ENCODE measurements at places on chromosomes 3 and 15.

GRCh38 chr15:90099072-90099867, 3.0 kb downstream of the IDH2 start:
- no peak for DNase-seq

DNA sequence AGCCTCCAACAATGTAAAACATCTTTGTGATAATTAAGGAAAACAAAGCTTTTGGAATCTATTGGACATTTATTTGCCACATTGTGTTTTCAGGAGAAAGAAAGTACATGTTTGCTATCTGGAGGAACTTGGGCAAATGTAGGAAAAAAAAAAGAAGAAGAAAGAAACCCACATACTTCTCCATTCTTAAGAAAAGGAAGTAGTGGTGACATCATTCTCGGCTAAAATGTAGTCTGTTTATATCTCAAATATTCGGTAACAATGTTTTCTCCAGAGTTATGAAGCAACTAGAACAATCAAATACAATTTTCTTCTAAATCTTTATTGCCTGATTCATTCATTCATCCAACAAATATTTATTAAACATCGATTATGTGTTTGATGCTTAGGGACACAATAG, 2.3 kb upstream of the TGFBR2 start:
- no peak for DNase-seq

- no peak for DNase-seq
Measured at GRCh38 chr3:175434561-175434960, 575.4 kb downstream of the NAALADL2 start.

DNA sequence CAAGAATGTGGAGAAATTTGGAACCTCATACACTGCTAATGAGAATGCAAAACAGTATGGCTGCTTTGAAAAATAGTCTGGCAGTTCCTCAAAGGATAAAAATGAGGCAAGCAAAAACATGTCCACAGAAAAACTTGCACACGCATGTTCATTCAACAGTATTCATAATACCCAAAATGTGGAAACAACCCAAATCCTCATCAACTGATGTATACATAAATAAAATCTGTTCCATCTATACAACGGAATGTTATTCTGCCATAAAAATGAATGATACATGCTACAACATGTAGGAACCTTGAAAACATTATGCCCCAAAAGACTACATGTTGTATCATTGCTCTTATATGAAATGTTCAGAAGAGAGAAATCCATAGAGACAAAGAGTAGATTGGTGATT, 36.4 kb upstream of the OXTR start:
- DNase-seq, result no peak

- DNase-seq, result no peak
Measured at GRCh38 chr3:27324686-27325085, 44.5 kb downstream of the NEK10 start.

DNA sequence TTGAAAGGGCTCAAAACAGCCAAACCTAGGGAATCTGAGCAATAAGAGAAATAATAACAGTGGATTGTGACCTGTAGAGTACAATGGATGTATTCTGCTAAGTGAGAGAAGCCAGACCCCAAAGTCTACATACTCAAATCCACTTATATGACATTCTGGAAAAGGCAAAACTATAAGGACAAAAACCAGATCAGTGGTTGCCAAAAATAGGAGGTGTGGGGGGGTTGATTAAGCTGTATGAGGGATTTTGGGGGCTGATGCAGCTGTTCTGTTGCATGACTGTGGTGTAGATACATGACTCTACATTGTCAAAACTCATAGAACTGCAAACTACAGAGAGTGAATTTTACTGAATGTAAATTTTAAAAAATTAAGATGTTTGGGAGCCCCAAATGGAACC, 20.1 kb upstream of the CGNL1 start:
- no peak for DNase-seq

GRCh38 chr15:43505738-43506137, 11.7 kb upstream of the MAP1A start:
- DNase-seq, result no peak

DNA sequence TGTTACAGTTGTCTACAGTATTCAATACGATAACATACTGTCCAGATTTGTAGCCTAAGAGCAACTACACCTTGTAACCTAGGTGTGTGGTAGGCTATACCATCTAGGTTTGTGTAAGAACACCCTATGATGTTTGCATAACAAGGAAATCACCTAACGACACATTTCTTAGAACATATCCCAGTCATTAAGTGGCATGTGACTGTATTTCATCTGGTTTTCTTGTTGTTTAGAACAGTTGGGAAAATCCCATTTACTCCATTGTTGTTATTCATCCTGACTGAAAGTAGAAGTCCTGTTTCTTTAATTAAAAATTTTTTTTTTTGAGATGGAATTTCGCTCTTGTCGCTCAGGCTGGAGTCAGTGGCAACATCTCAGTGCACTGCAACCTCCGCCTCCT, 31.3 kb downstream of the LRRC28 start:
- DNase-seq, result no peak

GRCh38 chr3:108894981-108895380, 58.7 kb downstream of the GUCA1C start:
- no peak for DNase-seq

DNA sequence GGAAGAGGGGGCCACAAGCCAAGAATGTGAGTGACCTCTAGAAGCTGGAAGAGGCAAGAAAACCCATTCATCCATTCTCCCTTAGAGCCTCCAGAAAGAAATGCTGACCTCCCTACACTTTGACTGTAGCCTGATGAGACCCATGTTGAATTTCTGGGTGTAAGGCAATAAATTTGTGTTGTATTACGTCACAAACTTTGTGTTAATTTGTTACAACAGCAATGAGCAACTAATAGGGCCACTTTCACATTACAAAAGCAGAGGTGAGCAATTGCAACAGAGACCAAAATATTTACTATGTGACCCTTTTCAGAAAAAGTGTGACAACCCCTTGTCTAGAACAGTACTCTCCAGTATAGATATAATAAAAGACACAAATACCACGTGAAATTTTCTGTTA, 101.2 kb downstream of the NTRK3 start:
- DNase-seq, result no peak

- DNase-seq, result no peak
Measured at GRCh38 chr15:59388670-59389069, 16.0 kb upstream of the MYO1E start.

- DNase-seq, result no peak
Measured at GRCh38 chr3:121961283-121961682, 60.8 kb downstream of the ILDR1 start.

DNA sequence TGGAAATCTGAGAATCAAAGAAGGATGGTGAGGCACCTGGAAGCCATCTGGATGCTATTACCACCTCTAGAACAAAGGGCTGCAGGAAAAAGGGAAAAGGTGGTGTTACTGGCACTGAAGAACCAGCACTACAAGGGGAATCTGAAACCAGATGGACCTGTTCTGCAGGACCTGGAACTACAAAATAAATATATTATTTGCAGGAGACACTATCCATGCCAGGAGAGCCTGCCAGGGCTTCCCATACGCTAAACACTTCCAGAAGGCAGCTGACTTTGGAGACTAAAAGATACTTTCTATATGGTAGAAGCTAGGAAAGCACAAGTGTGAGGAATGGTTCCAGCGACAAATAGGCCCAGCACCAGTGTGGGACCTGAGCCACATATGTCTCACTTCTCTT, 83.4 kb upstream of the POU1F1 start:
- DNase-seq, result no peak

- DNase-seq, result no peak
Measured at GRCh38 chr3:140470211-140470610, 207.7 kb upstream of the TRIM42 start.

DNA sequence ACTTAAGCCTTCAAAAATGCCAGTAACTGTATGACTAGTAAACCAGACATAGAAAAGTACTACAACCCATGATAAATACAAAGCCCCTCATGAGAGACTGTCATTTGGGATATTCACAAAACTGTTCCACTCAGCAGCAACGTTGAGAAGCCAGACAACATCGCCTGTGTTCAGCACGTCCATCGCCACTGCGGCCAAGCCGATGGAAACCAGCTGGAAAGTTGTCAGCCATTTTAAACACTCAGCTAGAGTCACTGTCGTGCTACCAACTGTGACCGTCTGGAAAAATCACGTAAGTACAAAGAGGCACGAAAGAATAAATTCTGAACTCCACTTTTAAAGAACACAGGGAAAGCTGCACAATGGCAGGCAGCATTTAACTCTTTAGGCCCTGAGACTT, 340.7 kb upstream of the WNT5A start:
- DNase-seq, result no peak

Measured in stimulated activated CD4-positive, alpha-beta T cell treated with anti-CD3 and anti-CD28 coated beads, TNF-alpha, amount 100 ng/mL, for 1 hour (primary cell).